ENCODE measurements at places on chromosomes 7 and 10.

DNA sequence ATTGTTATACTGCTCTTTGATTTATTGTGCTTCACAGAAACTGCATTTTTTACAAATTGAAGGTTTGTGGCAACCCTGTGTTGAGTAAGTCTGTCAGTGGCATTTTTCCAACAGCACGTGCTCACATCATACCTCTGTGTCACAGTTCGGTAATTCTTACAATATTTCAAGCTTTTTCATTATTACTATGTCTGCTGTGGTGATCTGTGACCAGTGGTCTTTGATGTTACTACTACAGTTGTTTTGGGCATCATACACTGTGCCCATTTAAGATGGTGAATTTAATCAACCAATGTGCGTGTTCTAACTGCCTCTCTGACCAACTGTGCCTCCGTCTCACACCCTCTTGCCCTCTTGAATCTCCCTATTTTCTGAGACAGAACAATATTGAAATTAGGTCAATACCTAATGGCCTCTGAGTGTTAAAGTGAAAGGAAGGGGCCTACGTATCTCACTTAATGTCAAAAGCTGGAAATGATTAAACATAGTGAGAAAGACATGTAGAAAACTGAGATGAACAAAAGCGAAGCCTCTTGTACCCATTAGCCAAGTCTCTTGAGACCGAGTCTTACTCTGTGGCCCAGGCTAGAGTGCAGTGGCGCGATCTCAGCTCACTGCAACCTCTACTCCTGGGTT, 20.2 kb upstream of the ASL start:
- no peak for DNase-seq

DNA sequence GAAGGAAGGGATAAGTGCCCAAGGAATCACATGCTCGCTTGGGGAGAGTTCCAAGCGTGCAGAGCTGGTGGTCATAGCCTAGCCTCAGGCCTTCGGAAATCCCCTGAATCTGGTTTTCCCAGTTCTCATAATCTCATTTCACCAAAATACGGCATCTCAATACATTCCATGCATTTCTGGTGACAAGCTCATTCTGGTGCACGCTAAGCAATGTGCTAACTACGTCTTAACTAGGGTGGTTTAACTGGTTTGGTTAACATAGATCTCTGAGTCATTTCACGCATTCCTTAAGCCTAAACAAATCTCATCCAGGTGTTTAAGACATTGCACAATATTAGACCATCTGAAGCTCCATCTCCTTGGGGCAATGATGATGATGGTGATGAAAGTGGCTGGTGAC, 72.9 kb upstream of the STEAP1B start:
- DNase-seq, result no peak

- no peak for DNase-seq
Observed at GRCh38 chr7:156473476-156474240, 166.9 kb upstream of the RNF32 start.

- no peak for DNase-seq
Observed at GRCh38 chr10:119005362-119006043, 24.0 kb upstream of the NANOS1 start.

DNA sequence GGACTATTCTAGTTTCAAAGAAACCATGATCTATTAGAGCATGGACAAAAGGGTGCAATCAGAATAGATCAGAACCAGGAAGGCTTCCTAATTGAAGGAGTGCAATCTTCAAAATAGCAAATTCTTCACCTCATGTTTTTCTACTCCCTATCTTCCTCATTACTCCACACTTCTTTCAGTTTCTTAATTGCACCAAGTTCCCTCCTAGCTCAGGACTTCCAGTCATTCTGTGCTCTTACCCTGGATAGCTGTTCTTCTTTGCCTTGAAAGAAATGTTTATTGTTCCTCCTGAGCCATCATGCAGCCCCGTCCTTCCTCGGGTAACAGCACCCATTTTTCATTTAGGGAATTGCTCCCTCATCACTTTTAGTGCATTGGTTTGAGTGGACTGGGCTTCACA, 23.1 kb downstream of the TRPV5 start:
- DNase-seq, result no peak

GRCh38 chr7:101390901-101391301, 28.2 kb downstream of the COL26A1 start:
- no peak for DNase-seq

DNA sequence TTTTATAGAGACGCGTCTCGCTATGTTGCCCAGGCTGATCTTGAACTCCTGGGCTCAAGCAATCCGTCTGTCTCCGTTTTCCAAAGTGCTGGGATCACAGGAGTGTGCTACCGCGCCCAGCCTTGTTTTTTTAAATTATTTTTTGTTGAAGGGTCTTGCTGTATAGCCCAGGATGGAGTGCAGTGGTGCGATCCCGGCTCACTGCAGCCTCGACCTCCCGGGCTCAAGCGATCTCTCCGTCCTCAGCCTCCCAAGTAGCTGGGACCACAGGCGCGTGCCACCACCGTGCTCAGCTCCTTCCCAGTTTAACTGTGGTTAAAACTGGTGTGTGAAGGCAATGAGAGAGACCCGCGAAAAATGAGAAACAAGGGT, 11.0 kb upstream of the HNRNPF start:
- DNase-seq, result no peak

DNA sequence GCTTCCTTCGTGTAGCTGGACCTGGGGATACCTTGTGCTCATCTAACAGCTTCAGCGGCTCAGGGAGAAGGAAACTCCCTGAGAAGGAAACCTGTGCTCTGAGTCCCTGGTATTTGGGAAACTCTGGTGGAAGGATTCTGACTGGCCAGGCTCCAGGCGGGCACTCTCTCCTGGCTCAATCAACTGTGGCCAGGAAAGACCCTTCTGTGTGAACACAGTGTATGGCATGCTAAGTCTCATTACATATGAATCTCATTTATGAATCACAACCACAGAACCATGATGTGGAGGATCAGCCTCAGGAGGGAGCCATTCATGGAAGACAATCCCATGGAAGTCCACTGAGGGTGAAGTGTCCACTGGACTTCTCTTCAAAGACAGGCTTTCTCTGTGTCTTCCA, 20.9 kb downstream of the NPS start:
- DNase-seq, result no peak

DNA sequence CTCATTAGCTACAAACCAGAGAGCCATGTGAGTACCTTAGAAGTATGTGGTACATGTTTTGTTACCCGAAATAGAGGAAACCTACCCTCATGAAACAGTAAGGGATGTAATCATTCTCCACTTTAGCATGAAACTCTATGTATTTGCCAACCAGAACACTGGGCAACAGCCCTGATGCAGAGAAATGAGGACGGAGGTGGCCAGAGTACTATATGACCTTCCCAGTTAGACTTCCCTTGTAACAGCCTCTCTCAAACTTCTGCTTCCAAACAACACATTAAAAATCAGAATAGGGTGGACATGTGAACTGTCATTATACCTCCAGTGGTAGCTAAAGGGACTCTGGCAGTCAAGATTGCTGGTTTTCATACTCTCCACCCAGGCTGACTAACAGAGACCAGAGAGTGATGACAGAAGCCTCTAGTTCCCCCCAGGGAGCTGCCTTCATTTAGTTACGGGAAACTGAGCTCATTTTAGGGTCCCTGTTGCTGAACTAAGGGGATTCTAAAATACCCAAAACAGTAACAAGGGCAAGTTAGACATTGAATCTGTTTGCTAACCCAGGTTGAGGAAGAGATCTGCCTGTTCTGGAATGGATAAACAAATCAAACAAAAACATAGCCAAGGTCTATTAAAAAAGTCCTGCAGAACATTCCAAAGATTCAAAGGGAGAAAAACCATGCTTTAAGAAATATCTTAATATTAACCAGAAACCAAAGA, 83.1 kb downstream of the VPS41 start:
- DNase-seq, result no peak

- DNase-seq, result no peak
Observed at GRCh38 chr7:27916372-27916771, 176.4 kb downstream of the TAX1BP1 start.

GRCh38 chr10:10826125-10826524, 191.5 kb upstream of the CELF2 start:
- DNase-seq, result no peak

GRCh38 chr7:82175319-82175718, 268.3 kb downstream of the CACNA2D1 start:
- DNase-seq, result no peak

GRCh38 chr7:126150278-126150958, 1102.3 kb downstream of the GRM8 start:
- DNase-seq, result no peak

GRCh38 chr10:7550013-7550412, 116.8 kb downstream of the ITIH5 start:
- DNase-seq, result no peak
